Left colon (tissue), 2 donors: ENCODE measurements at places on chromosomes 6 and 20. TPM values are rescaled to one million over a fixed set of nuclear protein-coding genes. Genes with fewer than 3 reads are reported as not detected.

The TRIM31 gene
- total RNA-seq, result 278 TPM

The NRSN1 gene
- 0.45 TPM for total RNA-seq

The WFDC5 gene
- not detected for total RNA-seq

The BHLHE23 gene
- not detected for total RNA-seq

The CDH26 gene
- total RNA-seq, result 0.43 TPM

The SLC17A9 gene
- 28.1 TPM for total RNA-seq

The SAMD3 gene
- total RNA-seq, result 2.0 TPM

The PSORS1C2 gene
- total RNA-seq, result not detected

The PRDM1 gene
- 16.6 TPM for total RNA-seq

The ZFP57 gene
- not detected for total RNA-seq

The OR2B3 gene
- total RNA-seq, result not detected

The GRM1 gene
- not detected for total RNA-seq

The SLC17A3 gene
- not detected for total RNA-seq

The PCMTD2 gene
- 26.1 TPM for total RNA-seq

The ZNFX1 gene
- total RNA-seq, result 28.5 TPM

The ECT2L gene
- not detected for total RNA-seq

The FOXA2 gene
- 15.4 TPM for total RNA-seq

The IYD gene
- 27.0 TPM for total RNA-seq

The SLC22A3 gene
- 2.0 TPM for total RNA-seq

The PDE7B gene
- 2.5 TPM for total RNA-seq

The TAF4 gene
- 22.1 TPM for total RNA-seq

The SLX4IP gene
- 6.4 TPM for total RNA-seq

The COL9A3 gene
- 2.3 TPM for total RNA-seq

The MACROD2 gene
- total RNA-seq, result 5.2 TPM

The GNAS-AS1 gene
- 1.1 TPM for total RNA-seq

The SLC22A2 gene
- not detected for total RNA-seq

The MTFR2 gene
- total RNA-seq, result 3.1 TPM

The PRSS35 gene
- not detected for total RNA-seq

The PHACTR3 gene
- 5.5 TPM for total RNA-seq

The TGM3 gene
- total RNA-seq, result 0.43 TPM

The ULBP1 gene
- total RNA-seq, result not detected

The KLHDC3 gene
- 59.0 TPM for total RNA-seq

The HSPA12B gene
- total RNA-seq, result 2.3 TPM

The SLC12A5 gene
- total RNA-seq, result 1.6 TPM

The GATA5 gene
- not detected for total RNA-seq

The MCUR1 gene
- 47.9 TPM for total RNA-seq

The ADGRF1 gene
- total RNA-seq, result 2.1 TPM

The MYBL2 gene
- 4.6 TPM for total RNA-seq

The SLPI gene
- 204 TPM for total RNA-seq

The TNXB gene
- total RNA-seq, result 19.4 TPM

The GDAP1L1 gene
- total RNA-seq, result not detected

The DNMT3B gene
- total RNA-seq, result 0.85 TPM

The DDX27 gene
- total RNA-seq, result 28.3 TPM
